COR-L47 (cell line): ENCODE measurements at places on chromosomes 6 and 20.

DNA sequence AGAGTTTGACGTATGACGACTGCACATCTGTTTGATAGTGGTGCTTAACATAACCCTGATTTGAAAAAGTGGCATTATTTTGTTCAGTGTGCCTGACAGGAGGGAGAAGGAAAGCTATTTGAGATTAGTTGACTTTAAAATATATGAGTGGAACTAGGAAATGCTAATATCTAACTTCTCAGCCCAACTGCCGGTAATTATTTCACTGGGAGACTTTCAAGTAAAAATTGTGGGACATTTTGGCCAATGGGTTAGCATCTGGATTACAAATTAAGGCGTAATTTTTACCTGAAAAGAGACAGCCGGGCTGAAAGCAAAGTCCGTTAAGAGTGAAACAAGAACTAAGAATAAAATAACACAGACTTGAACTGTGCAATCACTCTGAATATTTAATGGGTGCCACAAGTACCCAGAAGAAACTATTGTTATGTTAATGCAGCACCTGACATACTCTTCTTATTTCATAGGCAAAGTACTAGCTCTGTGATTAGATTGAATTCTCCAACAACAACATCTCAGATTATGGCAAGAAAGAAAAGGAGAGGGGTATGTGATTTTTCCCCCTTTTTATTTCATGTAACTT lies 2.0 kb downstream of the HEY2 start:
- no peak for DNase-seq

- no peak for DNase-seq
Observed at GRCh38 chr6:98925831-98926230, 21.9 kb downstream of the FBXL4 start.

- DNase-seq: peak; percentile 1
Observed at GRCh38 chr6:133891149-133891926, 2.4 kb downstream of the TCF21 start.

DNA sequence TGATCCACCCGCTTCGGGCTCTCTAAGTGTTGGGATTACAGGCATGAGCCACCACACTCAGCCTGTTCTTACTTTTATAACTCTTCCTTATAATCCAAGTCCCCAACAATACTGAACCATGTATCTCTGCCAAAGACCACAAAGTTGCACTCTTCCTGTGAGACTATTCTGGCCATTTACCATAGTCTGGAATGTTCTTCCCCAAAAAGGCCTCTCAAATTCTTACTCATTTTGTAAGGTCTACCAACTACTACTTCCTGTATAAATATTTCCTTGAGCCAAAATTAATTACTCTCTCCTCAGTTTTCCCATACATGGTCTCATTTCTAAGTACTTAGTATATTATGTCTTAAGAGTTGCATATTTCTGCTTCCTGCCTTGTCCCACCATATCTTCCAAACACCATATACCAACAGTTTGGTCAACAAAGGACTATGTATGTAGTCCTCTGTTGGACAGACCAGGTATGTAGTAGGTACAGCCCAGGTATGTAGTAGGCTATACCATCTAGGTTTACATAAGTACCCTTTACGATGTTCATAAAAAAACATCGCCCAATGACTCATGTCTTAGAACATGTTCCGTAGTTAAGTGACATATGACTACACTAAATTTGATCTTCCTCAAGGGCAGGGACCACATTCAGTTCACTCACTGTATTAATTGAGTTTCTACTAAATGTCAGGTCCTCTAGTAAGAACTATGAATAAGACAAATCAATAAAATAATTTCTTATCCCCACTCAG lies 22.0 kb downstream of the RANBP9 start:
- DNase-seq: no peak

DNA sequence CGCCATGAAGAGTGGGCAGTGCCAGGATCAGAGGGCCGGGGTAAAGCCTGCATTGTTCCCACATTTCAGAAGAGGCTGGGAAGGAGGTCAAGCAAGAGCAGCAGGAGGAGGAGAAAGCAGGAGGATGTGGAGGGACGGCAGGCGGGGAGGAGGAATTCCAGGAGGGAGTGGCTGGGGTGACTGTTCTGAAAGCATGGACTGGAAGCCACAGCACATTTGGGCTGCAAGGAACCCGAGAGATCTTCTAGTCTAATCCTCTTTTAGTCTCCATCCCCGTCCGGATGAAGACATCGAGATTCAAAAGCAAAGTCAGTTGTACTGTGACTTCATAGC lies 76.9 kb downstream of the FAM50B start:
- DNase-seq: no peak

DNA sequence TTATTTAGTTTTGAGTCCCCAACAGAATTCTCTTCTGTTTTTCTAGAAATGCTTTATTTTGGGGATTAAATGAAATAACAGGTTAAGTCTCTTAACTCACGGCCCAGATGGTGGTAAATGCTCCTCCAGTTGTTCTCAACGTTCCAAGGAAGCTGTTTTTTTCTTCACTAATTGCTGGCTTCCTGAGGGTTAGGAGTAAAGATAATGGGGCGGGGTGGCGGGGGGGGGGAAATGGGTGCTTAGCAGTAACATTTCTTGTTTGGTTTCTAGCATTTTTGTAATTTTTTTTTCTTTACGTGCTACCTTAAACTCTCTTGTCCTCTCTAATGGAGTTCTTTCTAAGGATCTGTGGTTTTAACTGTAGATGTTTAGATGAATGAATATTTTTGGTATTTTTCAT lies 2.2 kb downstream of the SRSF3 start:
- peak; percentile 17 for DNase-seq
